ENCODE measurements at places on chromosomes 7 and 10.

DNA sequence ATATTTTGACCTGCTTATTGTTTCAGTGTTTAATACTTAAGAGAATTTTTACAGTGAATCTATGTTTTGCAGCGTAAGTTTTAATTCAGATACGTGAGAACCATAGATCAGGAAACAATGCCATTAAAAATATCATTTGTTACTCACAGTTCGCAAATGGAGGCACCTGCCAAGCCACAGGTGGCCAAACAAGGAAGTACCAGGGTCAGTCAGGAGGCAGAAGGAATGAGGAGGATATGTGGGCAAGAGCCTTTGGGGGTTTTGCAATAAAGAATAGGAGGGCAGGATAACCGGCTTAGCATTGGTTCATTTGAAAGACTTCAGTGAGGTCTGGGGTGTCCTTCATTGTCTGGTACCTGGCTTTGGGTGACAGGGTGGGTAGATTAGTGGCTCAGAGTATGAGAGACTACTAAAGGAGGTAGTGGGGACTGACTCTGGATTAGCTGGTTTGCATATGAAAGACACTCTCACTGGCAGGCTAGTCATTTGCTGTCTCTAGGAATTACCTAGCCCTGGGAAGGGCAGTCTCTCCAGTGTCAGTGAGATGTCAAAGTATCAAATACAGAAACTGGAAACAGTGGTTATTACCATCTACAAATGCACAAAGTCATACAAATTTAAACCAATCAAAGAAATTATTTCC, 132.2 kb upstream of the CAV2 start:
- no peak for DNase-seq

- no peak for DNase-seq
These were observed 1274.0 kb upstream of the CELF2 start for GRCh38 chr10:9743639-9744038.

GRCh38 chr10:89707372-89707771, 6.0 kb downstream of the KIF20B start:
- DNase-seq = no peak

DNA sequence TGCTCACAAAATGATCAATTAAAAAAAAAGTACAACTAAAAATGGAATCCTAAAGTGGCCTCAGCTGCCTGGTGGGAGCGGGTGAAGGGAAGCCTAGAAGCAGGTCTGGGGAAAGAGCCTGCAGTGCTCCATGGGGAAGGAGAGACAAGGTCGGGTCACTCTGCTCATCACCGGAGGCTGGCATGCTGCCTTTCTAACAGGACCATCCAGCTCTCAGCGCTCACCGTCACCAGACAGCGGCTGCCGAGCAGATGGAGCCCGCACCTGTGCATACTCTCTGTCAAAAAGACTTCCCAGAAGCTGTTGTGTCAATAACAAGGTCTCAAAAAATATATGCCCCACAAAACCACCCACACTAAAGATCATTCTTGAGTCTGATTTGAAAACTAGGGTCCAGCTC, 112.8 kb downstream of the BAMBI start:
- no peak for DNase-seq

GRCh38 chr10:79376751-79377556, 29.7 kb downstream of the PPIF start:
- DNase-seq = no peak

DNA sequence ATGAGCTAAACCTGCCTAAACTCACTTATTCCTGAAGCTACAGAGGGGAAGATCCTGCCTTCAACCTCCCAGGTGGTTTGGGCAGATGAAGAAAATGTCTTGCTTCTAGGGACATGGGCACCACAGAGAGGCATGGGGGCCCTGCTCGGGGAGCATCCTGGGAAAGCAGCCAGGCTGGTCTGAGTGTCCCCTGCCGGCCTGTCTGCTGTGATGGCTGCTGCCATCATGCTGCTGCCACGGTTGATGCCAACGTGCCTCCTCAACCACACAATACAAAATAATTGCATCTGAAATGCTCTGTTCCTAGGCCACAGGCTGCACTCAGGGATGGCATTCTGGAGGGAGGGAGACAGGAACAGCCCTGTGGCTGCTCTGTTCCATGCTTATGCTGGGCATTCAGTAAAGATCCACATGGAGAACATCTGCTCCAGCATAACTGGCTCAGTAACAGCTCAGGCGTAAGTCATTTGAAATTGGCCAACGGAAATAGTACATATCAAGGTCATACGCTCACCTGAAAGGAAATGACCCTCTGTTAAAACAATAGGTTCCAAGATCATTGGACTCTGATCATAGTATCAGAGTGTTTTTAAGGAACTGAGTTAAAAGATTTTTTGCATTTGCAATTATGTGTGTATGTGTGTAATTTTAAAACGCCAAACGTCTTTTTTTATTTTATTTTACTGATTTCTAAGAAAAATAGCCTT, 299.0 kb downstream of the TNS3 start:
- no peak for DNase-seq

DNA sequence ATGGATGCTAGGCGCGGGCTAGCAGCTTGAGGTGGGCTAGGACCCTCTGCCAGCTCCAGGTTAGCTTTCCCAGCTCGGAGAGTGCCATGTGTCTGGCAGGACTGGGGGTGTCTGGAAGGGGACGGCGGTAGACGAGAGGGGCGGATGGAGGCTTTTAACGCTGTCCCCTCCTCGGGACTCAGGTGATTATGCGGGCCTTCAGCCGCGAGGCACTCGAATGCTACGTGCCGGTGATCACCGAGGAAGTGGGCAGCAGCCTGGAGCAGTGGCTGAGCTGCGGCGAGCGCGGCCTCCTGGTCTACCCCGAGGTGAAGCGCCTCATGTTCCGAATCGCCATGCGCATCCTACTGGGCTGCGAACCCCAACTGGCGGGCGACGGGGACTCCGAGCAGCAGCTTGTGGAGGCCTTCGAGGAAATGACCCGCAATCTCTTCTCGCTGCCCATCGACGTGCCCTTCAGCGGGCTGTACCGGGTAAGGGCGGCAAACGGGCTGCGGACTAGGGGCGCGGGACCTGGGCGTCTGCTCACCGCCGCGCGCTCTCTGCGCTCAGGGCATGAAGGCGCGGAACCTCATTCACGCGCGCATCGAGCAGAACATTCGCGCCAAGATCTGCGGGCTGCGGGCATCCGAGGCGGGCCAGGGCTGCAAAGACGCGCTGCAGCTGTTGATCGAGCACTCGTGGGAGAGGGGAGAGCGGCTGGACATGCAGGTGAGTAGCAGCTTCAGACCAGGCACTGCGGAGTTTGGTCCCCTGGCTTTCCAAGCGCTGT, 1.1 kb downstream of the CYP26A1 start:
- no peak for DNase-seq

- DNase-seq = no peak
These were observed 72.9 kb upstream of the ABCB5 start for GRCh38 chr7:20542594-20542993.

GRCh38 chr10:74755273-74755672, 71.1 kb upstream of the KAT6B start:
- DNase-seq = no peak

DNA sequence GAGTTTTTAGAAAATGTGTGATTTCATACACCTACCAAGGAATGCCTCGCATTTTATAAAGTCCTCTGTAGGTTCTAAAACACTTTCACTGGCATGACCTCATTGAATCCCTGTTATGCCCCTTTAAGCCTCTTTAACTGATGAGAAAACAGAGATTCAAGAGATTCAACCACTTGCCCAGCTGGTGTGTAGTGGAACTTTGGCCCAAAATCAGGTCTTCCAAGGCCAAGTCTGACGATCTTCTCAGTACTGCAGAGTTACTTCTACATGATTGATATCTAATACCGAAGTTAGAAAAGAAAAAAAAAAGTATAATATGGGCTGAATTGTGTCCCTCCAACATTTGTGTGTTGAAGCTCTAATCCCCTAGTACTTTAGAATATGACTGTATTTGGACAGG, 202.0 kb downstream of the WDR11 start:
- DNase-seq = no peak

- peak; percentile 33 for DNase-seq
These were observed 41.2 kb upstream of the VCL start for GRCh38 chr10:73956476-73957359.

DNA sequence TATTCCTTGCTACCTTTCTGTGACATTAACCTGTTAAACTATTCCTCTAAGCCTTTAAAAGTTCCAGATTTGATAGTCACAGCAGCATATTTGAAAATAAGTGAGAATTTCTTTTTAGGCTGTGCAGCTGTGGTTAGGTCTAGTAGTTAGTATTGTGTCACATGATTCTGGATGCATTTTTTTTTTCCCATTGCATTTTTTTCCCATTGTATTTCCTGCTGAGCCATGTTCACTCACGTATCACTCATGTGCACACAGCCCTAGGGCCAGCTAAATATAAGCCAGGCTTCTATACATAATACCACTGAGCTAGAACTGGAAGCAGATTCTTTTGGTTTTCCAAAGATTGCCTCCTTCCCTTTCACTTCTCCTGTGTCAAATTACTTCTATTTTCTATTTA, 37.4 kb downstream of the DNAJC9 start:
- DNase-seq = peak; percentile 75

GRCh38 chr7:153835103-153835502, 217.1 kb upstream of the DPP6 start:
- no peak for DNase-seq

GRCh38 chr10:9262770-9263169, 1208.3 kb downstream of the GATA3 start:
- no peak for DNase-seq

- DNase-seq = no peak
These were observed 135.6 kb upstream of the NEBL start for GRCh38 chr10:21032587-21033319.
